ENCODE measurements at places on chromosomes 6 and 20. TPM values are rescaled to one million over a fixed set of nuclear protein-coding genes. Genes with fewer than 3 reads are reported as not detected.

PLN gene
- total RNA-seq, result not detected

MYLK2 gene
- 0.87 TPM for total RNA-seq

DNA sequence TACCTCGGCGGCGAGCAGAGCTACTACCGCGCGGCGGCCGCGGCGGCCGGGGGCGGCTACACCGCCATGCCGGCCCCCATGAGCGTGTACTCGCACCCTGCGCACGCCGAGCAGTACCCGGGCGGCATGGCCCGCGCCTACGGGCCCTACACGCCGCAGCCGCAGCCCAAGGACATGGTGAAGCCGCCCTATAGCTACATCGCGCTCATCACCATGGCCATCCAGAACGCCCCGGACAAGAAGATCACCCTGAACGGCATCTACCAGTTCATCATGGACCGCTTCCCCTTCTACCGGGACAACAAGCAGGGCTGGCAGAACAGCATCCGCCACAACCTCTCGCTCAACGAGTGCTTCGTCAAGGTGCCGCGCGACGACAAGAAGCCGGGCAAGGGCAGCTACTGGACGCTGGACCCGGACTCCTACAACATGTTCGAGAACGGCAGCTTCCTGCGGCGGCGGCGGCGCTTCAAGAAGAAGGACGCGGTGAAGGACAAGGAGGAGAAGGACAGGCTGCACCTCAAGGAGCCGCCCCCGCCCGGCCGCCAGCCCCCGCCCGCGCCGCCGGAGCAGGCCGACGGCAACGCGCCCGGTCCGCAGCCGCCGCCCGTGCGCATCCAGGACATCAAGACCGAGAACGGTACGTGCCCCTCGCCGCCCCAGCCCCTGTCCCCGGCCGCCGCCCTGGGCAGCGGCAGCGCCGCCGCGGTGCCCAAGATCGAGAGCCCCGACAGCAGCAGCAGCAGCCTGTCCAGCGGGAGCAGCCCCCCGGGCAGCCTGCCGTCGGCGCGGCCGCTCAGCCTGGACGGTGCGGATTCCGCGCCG is 994 bp downstream of the FOXC1 start:
- no peak for DNase-seq

DNA sequence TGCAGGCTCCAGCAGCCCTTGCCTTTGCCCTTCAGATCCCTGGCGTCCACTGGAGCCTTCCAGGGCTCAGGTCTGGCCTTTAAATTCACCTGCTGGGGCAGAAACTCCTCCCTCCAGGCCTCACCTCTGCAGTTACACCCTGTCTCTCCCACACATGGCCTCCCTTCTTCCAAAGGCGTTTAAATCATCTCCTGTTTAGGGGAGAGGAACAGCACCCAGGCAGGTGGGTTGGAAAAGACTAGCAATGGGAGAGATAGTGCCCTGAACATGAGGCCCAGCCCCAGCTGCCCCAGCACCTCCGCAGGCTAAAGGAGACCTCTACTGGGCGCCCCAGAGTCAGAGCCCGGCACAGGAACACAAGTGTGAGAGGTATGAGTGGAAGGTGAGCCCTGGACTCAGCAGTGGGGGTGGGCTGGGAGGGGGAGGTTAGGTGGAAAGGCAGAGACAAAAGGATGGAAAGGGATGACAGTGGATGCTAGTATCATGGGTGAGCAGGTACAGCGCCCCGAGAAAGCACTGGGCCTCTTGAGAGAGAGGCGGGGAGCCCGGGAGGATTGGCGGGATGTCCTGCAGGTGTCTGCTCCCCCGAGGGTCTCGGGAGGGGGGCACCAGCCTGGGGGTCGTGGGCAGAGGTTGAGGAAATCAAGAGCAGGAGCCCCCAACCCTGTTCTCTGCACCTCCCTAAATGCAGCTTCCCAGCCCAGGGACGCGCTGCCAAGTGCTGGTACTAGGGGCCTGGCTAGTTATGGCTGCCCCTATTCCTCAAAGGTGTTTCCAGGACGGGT is at the start of gene CST9:
Gene CST9, minus strand, starts transcription at position 51 of the 785 bp plus-strand sequence. CDS start 53 bp downstream, outside the sequence.
- no peak for DNase-seq

GRCh38 chr6:3142536-3142935 is 14.8 kb downstream of the TUBB2A start:
- DNase-seq, result no peak

HLA-DMA gene
- total RNA-seq, result 2.8 TPM

C6orf163 gene
- 1.3 TPM for total RNA-seq

GCNT2 gene
- total RNA-seq, result 42.8 TPM

DNA sequence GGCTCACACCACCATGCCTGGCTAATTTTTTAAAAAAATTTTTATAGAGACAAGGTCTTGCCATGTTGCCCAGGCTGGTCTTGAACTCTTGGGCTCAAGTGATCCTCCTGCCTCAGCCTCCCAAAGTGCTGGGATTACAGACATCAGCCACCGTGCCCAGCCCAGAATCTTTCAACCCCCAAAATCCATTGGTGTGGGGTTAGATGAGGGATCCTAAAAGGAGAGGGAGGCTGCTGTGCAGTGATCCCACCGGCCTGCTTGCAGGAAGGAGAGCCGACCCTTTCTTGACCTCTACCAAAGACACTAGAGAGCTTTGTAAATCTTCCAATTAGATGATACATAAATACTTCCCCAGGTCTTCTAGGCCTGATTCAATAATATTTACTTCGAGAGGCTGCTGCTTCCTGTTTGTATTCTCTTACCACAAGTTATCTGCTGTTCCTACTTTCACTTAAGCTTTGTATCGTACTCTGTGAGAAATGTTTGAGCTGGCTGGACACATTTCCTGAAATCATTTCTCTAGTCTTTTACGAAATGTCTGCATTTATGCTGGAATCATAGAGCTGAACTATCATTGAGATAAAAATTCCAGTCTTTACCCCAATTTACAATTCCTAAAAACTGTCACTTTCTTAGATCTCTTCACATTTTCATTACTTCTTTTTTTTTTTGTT is 49.3 kb upstream of the IER3 start:
- DNase-seq, result no peak

DNA sequence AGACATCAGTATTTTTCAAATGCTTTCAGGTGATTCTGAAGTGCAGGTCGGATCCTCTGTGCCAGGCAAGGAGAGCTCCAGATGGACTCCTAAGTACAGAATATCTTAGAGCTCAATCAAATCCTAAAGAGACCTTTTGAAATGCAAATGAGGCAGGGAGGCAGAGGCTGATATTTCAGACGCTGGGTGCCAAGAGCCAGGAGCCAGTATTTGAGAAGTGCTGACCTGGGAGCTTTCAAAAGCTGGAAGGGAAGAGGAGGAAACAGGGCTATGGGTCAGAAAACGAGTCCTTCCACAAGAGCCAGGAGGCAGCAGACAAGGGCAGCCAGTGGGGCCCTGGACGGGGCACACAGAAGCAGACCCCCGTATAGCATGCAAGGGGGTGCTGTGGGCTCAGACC is 46.1 kb upstream of the DSN1 start:
- DNase-seq, result no peak

TRIM10 gene
- total RNA-seq, result not detected

GRCh38 chr6:138500045-138500665 is 861 bp upstream of the NHSL1 start:
- no peak for DNase-seq

GRCh38 chr20:6635034-6635736 is 132.3 kb upstream of the BMP2 start:
- DNase-seq, result no peak

GRCh38 chr6:3940703-3941102 is 91.5 kb downstream of the FAM50B start:
- no peak for DNase-seq

MLN gene
- not detected for total RNA-seq

DNA sequence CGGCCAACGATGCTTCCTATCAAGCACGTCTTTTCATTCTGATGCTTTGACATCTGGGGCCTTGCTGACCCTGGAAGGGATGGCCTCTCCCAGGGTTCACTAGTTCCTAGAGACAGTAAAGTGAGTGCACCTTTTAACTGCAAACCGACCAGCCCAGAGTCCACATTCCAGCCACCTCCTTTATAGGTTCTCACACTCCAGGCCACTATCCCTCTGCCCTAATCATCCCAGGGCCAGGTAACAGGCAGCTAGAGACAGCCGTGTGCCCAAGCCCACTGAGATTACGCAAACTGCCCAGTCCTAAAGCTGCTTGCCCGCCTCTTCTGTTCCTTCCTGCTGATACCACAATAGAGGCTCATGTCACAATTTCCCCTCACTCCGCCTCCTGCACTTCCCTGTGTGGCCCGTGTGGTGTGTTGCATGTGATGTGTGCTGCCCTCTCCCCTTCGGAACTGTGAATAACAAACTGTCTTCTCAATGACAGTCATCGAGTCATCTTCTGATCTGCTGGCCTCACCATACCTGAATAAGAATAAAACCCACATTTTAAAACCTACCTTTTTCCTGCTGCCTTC is 123.7 kb upstream of the EXOC2 start:
- DNase-seq, result no peak

- no peak for DNase-seq
These were observed 189.8 kb upstream of the GRIK2 start for GRCh38 chr6:101203664-101204063.

DNA sequence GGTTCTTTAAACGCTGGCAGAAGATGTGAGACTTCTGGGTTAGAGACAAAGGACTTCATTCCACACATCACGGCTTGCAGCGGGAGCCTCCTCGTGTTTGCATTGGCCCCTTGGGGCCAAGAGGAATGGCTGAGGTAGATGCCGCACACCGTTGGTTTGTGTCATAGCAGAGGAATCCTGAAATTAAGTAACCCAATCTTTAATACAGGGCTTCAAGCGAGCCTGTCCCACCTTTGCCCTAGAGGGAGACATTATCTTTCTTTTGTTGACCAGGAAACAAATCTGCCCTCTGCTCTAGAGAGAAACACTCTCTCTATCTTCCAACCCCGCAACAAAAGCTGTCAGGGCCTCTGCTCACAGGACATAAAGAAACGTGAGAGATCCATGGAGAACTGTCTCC is 277.5 kb upstream of the ZFP64 start:
- DNase-seq, result no peak

- DNase-seq, result no peak
These were observed 321.1 kb upstream of the SULF2 start for GRCh38 chr20:48106428-48106827.

TREM1 gene
- not detected for total RNA-seq

DNA sequence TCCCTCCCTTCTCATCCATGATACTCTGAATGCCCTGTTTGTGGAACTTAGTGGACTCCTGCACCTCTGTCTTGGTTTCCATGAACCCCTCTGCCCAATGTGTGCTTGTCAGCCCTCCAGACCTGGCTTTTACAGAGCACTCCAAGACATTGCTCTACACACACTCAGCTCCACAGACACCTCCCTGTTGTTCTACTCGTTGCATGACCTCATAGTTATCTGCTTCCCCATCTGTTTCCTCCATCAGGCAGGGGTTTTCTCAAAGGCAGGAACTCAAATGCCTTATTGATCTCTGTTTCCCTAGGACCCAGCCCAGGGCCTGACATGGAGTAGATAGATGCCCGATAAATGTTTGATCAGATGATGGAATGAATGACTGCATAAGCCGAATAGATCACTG is 13.3 kb downstream of the PLCG1 start:
- no peak for DNase-seq

DNA sequence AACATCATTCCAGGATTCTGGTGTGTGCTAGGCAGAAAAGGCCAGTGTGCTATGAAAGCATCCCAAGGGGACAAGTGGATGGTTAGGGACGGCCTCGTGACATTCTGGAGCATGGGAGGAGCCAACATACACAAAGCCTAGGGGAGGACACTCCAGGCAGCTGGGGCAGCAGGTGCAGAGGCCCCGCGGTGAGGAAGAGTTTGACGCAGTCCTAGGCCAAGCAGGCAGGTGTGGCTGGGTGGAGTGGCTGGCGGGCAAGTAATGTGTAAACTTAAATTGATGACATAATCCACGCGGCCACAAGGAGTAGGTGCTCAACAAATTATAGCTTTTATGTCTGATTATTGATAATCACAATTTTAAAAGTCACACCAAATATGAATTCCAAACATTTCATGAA is 93.6 kb downstream of the TMEM242 start:
- DNase-seq, result no peak

MATN4 gene
- total RNA-seq, result 0.15 TPM

GRCh38 chr6:163232015-163232523 is 182.4 kb upstream of the QKI start:
- no peak for DNase-seq

GRCh38 chr20:36728986-36729385 is 16.9 kb downstream of the NDRG3 start:
- DNase-seq, result no peak

GRCh38 chr6:73180763-73181619 is 44.3 kb downstream of the KHDC1L start:
- DNase-seq, result peak; percentile 63

GRCh38 chr6:169174516-169175359 is 78.9 kb downstream of the THBS2 start:
- DNase-seq, result no peak

DNA sequence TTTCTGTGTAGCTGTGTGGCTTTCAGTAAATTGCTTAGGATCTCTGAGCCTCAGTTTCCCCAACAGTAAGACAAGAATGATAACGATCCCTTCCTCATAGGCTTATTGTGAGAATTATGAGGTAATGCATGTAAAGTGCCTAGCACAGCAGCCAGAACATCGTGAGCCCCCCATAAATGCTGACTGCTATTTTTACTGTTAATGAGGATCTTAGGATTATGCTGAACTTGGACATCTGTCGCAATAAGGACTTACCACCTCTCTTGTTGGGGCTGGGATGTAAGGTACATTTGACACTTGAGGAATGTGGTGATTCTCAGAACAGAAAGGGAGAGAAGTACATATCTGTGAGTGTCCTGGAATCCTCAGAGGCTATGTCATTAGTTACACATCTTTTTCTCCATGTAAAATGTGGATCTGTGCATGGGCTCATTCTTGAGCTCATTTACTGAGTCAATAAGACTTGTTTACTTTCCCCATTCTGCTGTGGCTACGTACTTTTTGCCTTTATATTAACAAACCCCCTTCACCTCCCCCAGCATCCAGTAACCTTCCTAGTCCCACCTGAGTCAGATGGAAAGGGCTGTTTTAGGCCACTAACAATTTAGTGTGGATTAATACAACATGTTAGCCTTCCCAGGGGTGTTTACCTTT is 64.4 kb upstream of the PLEKHG1 start:
- no peak for DNase-seq

LY6G6F gene
- not detected for total RNA-seq

- no peak for DNase-seq
These were observed 669.3 kb upstream of the GJE1 start for GRCh38 chr6:141463237-141463977.

DNA sequence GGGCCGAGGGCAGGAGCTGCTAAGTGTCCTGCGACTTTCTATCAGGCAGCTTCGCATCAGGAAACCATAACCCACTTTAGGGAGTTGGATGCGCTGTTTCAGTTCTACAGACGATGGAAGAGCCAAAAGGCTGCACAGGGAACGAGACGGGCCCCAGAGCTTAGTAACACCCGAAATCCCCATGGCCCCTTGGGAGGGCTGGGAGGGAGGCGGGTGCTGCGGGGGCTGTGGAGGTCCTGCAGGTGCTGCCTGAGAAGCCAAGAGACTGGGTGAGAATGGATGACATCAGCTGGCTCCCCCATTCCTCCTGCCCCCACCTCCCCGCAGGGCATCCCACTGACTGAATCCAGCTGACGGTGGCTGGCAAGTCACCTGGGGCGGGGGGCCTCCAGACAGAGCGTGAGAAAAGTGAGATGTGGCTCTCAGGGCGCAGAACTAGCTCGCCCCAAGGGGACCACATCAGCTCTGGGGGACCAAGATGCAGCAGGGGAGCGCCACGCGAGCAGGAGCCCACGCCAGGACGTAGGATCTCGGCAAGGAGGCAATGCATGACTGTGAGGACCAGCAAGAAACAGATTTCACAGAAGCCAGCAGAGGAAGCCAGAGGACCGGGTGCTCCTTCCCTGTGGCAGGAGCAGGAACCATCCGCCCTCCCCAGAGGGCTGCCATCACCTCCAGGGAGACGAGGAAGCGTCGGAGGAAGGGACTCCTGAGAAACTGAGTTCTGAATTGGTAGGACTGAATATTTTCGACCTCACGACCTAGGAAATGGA is 36.8 kb downstream of the PNLDC1 start:
- no peak for DNase-seq

OPRM1 gene
- not detected for total RNA-seq

DDX43 gene
- total RNA-seq, result 24.9 TPM
